ENCODE measurements at places on chromosomes 2 and 18.

DNA sequence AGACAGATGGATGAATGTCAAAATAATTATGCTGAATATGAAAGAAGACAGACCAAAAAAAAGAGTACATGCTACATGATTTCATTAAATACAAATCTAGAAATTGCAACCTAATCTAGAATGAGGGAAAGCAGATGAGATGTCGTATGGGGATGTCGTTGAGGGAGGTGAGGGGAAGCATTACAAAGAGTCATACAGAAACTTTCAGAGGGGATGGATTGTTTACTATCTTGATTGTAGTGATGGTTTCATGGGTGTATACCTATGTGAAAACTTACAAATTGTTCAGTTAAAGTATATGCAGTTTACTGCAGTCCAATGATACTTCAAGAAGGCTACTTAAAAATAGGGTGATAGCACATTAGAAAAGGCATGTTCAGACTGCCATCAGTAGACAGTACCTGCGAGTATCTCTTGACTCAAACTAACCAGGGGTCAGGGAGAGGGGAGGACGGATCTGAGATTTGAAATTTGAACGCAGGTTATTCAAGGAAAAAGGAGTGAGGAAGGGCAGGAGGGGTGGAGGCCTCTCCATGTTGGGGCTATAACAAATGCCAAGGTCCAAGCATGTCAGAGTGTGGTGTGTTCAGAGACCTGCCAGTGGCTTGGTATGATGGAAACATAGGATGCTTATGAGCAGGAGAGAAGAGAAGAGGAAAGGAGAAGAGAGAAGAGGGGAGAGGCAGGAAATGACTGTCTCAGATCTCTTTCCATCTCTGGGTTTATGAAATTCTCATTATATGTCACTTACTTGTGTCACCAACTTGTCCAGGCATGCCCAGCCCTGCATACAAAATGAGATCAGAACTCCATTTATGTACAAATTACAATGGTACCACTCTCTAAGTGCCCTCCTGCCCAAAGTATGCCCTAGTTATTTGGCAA lies 257.3 kb upstream of the CXCR4 start:
- peak; percentile 72 for DNase-seq

DNA sequence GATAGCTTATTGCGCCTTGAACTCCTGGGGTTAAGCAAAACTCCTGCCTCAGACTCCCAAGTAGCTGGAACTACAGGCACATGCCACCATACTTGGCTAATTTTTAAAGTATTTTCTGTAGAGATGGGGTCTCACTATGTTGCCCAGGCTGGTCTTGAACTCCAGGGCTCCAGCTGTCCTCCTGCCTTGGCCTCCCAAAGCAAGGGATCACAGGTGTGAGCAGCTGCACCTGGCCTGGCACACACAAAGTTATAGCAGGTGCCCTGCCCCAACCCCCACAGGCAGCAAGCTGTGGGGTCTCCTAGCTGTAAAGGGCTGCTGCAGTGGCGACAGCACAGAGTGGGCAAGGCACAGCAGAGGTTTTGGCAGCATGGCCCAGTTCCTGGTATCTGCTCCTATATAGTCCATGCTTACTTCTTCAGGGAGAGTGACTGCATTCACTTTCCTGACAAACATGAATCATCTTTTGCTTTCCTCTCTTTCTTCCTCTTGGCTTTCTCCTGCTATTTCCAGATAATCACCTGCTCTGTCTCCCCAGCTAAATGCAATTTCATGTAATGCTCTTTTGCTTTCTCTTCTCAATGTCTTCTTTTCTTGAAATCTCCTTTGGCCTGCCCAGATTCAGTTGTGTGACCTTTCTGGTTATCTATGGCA lies 27.3 kb upstream of the METAP1D start:
- no peak for DNase-seq

DNA sequence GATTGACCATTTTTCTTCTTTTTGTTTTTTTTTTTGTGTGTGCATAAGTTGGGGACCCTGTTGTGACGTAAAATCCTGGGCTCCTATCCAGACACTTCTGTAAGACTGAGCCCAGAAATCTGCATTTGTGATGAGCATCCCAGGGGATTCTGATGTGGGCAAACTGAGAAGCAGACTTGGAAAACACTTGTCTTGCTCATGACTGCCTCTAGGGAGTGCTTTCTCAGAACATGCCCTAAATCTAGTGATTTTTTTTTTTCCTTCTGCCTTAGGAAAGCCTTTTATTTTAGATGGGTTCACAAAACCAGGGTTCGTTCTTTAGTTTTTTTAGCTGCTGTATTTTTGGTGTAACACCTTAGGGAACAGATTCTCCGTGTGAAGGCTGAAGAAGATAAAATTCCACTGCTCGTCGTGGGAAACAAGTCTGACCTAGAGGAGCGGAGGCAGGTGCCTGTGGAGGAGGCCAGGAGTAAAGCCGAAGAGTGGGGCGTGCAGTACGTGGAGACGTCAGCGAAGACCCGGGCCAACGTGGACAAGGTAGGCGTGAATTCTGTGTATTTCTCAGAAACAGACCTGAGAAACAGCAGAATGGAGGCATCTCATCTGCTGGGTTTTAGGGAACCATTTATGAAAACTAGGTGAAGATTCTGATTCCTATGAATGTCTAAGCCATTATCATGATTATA lies 36.7 kb downstream of the RALB start:
- no peak for DNase-seq

DNA sequence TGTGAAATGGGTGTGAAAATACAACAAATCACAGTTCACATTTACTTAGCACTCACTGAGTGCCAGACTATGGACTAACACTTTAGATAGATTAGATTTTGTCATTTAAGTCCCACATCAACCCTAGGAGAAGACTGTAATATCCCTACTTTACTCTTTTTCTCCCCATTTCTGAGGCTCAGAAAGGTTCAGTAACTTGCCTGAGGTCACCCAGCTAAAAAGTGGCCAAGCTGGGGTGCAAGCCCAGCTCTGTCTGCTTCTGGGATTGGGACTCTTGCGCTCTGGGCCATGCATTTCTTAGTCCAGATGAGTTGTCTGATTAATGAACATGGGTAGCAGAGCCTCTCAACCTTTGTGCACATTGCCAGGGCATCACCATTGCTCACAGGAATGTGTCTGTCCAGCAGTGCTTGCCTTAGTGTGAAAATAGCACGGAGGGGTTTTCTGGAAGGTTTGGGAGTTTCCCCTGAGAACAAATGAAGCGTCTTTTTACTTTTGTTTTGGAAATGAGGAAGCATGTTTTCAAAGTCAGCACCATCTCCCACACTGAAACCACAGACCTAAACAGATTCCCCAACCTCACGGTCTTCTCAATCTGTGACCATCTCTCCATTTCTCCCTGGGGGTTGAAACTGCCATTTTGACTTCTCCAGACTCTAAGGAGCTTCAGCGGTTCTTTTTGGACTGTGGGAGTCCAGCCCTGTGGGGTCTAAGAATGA lies 31.9 kb downstream of the NRP2 start:
- DNase-seq, result no peak

GRCh38 chr2:45172142-45172541 lies 162.9 kb upstream of the SIX2 start:
- DNase-seq, result no peak

DNA sequence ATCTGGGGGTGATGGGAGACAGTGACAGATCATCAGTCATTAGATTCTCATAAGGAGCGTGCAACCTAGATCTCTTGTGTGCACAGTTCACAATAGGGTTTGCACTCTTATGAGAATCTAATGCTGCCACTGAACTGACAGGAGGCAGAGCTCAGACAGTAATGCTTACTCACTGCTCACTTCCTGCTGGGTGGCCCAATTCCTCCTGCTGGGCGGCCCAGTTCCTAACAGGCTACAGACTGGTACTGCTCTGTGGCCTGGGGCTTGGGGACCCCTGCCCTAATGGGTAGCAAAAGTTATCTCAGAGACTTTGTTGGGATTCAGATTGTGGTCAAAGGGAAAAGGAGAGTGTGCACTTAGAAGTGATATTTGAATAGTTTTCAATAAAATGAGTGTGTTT lies 840.1 kb upstream of the ID2 start:
- DNase-seq, result no peak

GRCh38 chr2:44137872-44138551 lies 30.7 kb upstream of the PPM1B start:
- no peak for DNase-seq

DNA sequence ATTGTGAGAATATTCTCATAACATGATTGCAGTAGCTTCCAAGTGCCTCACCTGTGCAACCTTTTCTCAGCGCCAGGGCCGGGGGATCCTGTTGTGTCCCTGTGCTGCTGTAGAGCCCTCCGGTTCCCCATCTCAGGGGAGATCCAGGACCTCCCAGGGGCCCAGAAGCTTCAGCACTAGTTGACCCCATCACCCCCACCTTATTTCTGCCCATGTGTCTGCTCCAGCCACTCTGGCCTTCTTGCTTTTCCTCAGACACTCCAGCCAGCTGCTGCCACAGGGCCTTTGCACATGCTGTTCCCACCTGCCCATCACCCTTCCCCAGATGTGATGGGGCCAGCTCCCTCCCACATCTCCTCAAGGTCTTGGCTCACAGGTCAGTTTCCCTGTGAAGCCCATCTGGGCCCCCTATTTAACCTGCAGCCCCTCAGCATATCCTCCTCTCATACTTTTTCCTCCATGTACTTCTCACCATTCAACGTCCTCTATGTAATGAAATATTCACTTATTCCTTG lies 226.5 kb downstream of the SEPTIN10 start:
- no peak for DNase-seq

DNA sequence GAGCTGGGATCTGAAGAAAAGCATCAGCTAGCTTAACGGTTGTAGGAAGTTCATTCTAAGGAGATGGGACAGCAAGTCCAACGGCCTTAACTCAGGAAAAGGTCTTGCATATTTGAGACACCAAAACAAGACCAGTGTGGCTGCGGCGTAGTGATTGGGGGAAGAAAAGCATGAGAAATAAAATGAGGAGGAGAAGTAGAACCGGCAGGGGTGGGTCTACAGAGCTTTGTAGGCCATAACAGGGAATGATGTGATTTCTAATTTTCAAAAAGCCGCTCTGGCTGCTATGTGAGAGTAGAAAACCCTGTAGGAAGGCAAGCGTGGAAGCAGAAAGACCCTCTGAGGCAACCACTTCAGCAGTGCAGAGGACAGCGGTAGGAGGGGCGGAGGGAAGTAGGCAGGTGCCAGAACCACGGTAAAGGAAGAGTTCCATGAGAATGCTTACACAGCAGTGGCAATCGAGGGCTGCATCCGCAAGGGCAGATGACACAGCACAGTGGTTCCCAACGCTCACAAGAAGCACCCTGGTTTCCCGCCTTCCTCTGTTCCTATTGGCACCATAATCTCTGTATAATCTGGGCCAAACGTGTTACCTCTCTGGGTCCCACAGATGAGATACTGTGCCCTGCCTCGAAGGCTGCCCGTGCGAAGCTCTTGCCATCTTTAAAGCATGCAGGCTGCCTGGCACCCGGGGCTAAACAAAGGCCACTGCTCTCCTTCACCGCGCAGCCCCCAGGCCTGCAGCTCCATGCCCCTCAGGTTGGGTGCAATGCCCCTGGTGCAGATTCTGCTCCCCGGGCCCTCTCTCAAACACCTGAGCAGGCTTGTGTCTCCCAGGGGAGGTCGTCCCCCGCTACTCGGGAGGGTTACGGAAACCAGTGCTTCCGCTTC lies 795 bp downstream of the ANKRD39 start:
- no peak for DNase-seq

DNA sequence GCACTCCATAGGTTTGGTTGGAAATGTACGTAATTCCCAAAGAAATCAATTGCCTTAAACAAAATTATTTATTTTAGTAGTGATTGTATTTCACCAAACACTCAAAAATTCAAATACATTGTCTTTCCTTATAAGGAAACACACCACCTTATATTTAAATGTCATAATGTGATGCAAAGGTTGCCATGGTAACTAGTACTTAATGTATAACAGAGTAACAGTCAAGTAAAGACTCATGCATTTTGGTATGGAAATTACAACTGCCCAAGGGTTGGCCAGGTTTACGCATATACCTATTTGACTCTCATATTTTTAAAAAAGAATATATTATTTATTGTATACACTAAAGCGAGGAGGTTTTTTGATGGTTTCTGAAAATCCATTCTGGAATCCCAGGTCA lies 231.2 kb downstream of the TCF4 start:
- no peak for DNase-seq

- no peak for DNase-seq
Observed at GRCh38 chr18:60040971-60041370, 141.2 kb downstream of the PMAIP1 start.

DNA sequence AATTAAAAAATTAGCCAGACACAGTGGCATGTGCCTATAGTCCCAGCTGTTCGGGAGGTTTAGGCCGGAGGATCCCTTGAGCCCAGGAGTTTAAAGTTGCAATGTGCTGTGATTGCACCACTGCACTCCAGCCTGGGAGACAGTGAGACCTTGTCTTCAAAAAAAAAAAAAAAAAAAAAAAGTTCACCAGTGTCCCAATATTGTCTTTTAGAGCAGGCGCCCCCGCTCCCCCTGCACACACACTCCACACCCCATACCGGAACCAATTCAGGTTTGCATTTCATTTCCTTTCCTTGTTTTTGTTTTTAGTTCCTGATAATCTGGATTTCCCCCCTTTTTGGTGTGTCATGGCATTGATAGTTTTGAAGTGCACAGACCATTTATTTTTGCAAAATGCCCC lies 10.4 kb downstream of the TMEM87B start:
- DNase-seq, result no peak

DNA sequence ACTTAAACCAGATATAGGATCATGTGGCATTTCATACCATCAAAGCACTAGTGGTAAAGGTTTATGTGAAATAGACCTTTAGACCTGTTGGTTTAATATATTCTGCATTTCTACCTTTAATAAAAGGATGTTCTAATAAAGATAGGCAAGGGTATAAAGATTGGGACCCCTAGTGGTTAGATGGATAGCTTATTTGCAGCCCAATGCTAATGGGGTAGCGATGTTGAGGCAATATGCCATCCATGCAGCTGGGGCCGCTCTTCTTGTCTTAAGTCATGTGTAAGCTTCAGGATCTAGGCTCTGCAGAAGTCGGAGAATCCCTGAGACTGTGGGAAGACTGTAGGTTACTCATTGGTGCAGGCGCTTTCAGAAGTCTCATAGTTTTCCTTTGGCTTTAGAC lies 114.9 kb downstream of the ICOS start:
- DNase-seq, result peak; percentile 52

- DNase-seq, result no peak
Observed at GRCh38 chr2:9095690-9096089, 92.2 kb upstream of the MBOAT2 start.

DNA sequence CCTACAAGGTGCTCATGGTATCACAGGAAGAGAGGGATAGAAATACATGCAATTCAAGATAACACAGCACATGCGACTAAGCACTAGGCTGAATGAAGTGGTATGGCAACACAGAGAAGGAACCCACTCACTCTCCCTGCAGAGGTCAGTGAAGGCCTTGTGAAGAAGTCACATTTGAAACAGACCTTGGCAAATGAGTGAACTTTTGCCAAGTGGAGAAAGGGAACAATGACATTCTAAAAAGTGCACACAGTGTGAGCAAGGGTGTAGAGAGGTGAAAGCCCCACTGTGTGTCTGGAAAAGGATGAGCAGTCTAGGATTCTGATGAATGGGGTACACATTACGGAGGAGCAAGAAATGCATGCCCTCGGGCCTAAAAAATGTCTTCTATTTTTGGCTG lies 23.3 kb downstream of the KLF7 start:
- peak; percentile 31 for DNase-seq

GRCh38 chr18:65215865-65216466 lies 534.8 kb upstream of the CDH7 start:
- DNase-seq, result no peak

Data from CD4-positive, CD25-positive, alpha-beta regulatory T cell (primary cell).